Vagina (tissue), 2 donors: ENCODE measurements at places on chromosomes 13 and 19.

GRCh38 chr13:32427852-32428580 lies at the start of gene N4BP2L1:
Gene N4BP2L1 (minus strand): TSS chr13:32428130. CDS start chr13:32428082, 48 bp downstream.
- no peak for DNase-seq

GRCh38 chr13:73833325-73834070 lies 300.7 kb downstream of the KLF12 start:
- no peak for DNase-seq

- DNase-seq = no peak
Observed at GRCh38 chr19:19409631-19410030, 4.2 kb downstream of the GATAD2A start.

DNA sequence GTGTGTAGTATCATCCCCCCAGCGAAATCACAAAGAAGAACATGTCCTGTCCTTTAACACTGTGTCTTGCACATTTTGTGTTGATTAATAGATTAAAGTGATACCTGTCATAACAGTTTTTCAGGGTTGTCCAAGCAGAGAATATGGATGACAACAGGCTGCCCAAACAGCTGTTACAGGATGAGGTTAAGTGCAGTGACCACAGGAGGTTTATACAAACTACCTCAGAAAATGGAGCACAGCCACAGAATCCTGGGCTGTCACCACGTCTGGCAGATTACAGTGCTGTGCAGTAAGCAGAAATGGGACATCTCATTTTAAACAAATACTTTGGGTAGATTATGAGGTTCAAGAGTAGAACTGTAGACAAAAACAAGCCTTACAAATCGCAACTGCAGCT lies 575.6 kb downstream of the DCT start:
- DNase-seq = no peak

GRCh38 chr13:75319254-75319653 lies 162.7 kb downstream of the TBC1D4 start:
- DNase-seq = no peak

GRCh38 chr19:44658069-44658733 lies 13.1 kb upstream of the CEACAM19 start:
- DNase-seq = no peak
